ENCODE measurements at places on chromosomes 5 and 9. TPM values are rescaled to one million over a fixed set of nuclear protein-coding genes. Genes with fewer than 3 reads are reported as not detected.

Gene RARS1
- 88.5 TPM for total RNA-seq

Gene DOLK
- total RNA-seq, result 18.2 TPM

Gene F12
- 1.4 TPM for total RNA-seq

Gene NPR3
- 73.3 TPM for total RNA-seq

Gene PCDHB12
- 8.4 TPM for total RNA-seq

Gene CCDC171
- total RNA-seq, result 6.5 TPM

Gene SLC45A2
- 0.15 TPM for total RNA-seq

Gene CDC20B
- not detected for total RNA-seq

Gene CCDC187
- total RNA-seq, result 0.05 TPM

Gene DNAJC21
- 36.8 TPM for total RNA-seq

- no peak for DNase-seq
These were observed 285.3 kb downstream of the ZNF608 start for GRCh38 chr5:124461157-124461556.

DNA sequence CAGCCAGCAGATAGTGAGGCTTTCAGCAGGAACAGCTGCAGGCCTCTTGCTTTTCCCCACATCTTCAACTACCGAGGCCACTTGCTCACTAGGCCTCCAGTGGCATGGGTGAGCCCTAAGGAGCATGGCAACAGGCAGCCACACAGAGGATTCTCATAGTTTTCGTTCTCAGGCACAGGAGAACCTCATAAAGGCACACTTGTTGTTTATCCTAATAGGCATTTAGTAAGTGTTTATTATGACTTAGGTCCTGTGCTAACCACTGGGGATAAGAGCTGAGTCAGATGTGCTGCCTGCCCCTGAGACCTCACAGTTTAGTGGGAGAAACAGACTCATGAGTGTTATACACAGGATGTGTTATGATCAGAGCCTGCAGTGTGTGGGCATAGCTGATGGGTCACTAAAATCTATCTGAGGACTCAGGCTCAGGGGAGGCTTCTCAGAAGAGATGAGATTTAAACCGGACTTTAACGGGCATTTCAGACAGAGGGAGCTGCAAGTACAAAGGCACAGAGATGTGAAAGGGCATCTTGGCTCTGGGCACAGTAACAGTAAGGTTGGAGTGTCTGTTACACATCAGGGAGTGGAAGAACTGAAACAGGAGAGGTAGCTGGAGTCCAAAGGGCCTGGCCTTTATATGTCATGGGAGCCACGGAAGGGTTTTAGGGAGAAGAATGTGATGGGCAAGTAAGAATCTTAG lies 21.0 kb upstream of the HEMGN start:
- DNase-seq, result no peak

DNA sequence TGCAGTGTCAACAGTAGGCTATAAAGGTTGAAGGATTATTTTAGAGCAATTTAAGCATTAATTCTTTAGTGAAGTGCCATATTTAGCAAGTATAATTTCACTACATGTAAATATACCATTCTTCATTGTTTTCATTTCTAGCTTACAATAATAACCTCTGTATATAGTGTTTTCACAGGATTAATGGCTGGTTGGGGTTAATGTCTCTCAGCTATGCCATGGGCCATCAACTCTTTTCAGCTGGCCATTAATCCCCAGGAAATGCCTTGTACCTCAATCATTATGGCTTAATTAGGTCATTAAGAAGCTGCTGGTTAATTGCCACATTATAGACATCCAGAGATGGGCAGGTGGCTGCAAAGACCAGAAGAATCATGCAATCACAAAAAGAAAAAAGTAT lies 715.1 kb downstream of the MAT2B start:
- no peak for DNase-seq

GRCh38 chr9:21729648-21730047 lies 72.8 kb upstream of the MTAP start:
- DNase-seq, result no peak

DNA sequence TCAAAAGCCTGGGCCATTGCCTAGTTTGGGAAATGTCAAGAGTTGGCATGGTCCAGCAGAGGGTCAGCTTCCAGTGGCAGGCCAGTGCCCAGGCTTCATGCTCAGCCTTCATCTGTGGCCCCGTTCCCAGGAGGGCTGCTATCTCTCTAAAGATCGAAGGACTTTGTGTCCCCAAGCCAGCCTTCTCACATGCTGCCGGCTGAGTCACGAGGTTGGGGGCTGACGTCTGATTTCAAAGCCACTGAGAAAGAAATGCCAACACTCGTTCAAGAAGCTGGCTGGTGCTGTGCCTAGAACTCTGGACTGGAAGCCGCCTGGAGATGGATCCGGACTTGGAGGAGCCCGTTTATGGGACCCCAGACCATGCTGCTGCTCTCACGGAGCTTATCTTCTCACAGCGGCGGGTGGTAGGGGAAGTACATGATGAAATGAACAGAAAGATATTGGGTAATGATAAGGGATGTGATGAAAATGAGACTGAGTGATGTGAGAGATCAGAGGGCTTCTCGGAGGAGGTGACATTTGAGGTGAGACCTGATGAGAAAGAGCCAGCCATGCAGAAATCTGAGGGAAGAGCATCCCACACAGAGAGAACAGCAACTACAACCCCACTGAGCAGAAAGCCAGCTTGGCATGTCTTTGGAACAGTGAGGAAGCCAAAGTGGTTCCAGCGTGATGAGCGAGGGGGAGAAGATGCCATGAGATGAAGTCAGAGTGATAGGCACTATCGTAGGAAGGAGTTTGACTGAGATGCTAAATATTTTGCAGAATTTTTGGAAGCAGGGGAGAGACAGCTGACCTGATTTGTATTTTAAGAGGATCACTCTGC lies 54.9 kb upstream of the BOD1 start:
- DNase-seq, result no peak

GRCh38 chr5:173507171-173507570 lies 109.3 kb downstream of the BOD1 start:
- DNase-seq, result no peak

- DNase-seq, result no peak
These were observed 53.2 kb downstream of the MSX2 start for GRCh38 chr5:174777583-174777982.

- DNase-seq, result no peak
These were observed 194.9 kb downstream of the DCP2 start for GRCh38 chr5:113171520-113171919.

DNA sequence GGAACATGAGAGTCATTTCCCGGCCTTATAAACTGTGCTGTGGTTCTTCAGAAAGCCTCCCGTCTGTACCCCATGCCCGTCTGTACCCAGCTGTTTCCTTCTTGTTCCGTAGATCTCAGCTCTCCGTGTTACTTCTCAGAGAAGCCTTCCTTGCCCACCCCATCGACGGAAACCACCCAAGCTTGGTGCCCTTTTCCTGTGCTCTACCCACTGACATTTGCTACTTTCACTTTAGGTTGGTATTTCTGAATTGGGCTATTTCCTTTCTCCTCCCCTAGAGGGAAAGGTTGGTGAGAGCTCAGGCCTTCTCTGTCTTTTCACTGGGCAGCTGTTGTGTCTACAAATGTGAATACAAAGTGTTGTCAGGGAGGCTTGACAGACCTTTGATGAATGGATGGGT lies 764.5 kb upstream of the ADAMTS16 start:
- DNase-seq, result no peak

GRCh38 chr5:150618588-150619281 lies 21.7 kb upstream of the SYNPO start:
- DNase-seq, result no peak

DNA sequence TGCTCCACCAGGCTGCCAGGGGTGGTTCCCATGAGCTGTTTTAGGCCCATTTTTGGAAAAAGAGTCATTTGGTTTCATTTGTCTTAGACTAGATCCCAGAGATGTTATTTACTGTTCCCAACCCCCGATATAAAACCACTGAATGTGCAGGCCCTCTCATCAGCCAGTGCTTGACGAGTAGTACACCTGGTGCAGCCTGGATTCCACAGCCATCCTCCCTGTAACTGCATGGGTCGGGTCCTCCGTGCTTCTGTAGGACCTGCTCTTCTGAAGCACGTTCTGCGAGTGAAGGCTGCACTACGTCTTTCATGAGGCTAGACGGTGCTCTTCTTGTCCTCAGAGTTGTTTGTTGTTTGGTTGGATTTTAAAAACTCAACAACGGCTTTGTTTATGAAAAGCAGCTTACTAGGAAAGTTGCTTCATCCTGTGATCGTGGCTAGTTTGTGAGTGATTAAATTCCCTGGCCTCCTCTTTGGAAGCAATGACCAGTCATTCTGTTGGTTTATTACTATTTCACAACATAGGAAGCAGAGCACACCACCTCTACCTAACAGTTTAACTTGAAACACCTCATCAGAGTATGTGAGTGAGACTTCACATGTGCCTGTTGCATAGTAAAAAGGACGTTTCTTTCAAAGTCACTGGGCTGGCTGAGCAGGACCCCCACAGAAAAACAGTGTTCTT lies 135.2 kb downstream of the AOPEP start:
- DNase-seq, result no peak

DNA sequence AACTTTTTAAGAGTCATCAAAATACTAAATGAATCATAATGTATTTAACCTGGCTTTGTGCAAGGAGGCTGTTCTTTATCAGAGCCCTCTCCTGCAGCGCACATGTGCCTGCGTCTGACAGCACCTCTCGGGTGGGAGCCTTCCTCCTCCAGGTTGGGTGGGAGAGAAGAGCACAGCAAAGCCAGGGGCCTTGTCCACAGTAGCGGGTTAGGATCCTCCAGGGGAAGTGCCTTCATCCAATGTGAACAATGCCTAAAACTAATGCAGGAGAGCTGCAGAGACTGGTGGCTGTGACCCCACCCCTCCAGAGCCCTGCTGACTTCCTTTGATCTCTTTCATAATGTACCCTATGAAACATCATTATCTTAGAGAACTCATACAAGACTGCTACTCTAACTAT lies 10.2 kb downstream of the UBE2QL1 start:
- DNase-seq, result no peak

- DNase-seq, result no peak
These were observed 2.7 kb upstream of the NSMF start for GRCh38 chr9:137461663-137462395.

GRCh38 chr9:134710901-134711300 lies 69.3 kb downstream of the COL5A1 start:
- DNase-seq, result no peak

- no peak for DNase-seq
These were observed 285.0 kb downstream of the EFNA5 start for GRCh38 chr5:107385708-107386107.

DNA sequence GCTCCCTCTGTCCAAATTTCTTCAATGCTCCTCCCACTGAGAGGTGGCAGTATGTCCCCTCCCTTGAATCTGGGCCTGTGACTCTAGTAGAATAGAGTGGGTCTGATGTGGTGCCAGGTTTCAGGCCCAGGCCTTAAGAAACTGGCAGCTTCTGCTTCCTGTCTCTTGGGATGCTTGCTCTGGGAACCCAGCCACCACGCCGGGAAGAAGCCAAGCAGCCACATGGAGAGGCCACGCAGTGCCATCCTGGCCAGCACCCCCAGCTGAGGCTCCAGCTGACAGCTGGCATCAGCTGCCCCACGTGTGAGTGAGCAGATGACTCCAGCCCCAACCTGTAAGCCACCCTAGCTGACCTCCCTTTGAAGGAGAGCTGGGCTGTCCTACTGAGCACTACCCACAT lies 7.3 kb upstream of the TSPAN17 start:
- no peak for DNase-seq

GRCh38 chr9:122930541-122931225 lies 629 bp downstream of the ZBTB26 start:
- DNase-seq, result no peak

DNA sequence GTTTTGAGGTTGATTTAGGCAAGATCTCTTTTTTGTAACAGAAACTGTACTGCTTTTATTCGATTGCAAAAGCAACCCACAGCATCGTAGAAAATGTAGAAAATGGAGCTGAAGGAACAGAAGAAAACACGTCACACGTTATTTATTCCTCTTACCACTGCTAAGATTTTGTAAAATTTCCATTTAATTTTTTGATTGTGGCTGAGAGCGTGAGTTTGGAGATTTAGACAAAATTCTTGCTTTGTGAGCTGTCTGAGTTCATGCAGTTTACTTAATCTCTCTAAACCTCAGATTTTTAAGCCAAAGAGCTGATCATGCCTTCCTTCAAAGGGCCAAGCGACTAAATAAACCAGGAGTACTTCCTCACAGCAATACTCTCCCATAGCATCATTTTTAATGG lies 24.8 kb downstream of the DPYSL3 start:
- no peak for DNase-seq

- no peak for DNase-seq
These were observed 25.9 kb upstream of the PIK3R1 start for GRCh38 chr5:68189613-68190012.

DNA sequence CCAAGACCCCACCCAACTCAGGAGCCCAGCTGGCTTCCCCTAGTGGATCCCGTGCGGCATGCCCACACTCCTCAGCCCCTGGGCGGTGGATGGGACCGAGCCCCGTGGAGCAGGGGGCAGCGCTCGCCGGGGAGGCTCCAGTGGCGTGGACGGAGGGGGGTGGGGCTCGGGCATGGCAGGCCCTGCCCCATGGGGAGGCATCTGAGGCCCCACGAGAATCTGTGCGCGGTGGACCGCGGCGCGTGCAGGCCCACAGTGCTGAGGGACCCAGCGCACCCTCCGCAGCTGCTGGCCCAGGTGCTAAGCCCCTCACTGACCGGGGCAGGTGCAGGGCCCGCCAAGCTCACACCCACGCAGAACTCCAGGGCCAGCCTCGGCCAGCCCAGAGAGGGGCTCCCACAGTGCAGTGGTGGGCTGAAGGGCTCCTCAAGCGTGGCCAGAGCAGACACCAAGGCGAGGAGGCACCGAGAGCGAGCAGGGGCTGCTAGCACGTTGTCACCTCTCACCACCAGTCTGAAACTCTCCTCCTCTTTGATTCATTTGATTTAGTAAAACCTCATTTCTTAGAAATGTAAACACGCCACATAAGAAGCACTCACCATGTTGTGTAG lies 25.6 kb downstream of the RNF130 start:
- no peak for DNase-seq

GRCh38 chr5:181221105-181221791 lies 1.8 kb upstream of the TRIM41 start:
- no peak for DNase-seq

GRCh38 chr5:83741571-83741970 lies 20.9 kb upstream of the HAPLN1 start:
- no peak for DNase-seq

DNA sequence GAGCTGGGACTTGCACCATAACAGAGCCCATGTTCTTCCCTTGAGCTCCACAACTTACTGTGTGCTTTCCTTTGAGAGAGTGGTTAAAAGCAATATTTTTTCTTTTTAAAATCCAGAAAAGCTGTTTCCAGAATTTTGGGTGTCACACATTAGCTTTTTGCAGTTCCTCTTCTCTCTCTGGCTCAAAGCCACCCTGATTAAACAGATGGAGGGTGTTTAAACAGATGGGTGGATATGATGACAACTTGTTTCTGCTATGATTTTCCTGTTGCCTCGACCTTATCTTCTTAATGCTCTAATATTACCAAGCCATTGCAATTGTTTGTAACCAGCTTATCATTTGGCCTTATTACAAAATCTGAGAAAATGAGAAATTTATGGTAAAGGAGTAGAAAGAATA lies 22.9 kb upstream of the CFAP95 start:
- DNase-seq, result no peak

DNA sequence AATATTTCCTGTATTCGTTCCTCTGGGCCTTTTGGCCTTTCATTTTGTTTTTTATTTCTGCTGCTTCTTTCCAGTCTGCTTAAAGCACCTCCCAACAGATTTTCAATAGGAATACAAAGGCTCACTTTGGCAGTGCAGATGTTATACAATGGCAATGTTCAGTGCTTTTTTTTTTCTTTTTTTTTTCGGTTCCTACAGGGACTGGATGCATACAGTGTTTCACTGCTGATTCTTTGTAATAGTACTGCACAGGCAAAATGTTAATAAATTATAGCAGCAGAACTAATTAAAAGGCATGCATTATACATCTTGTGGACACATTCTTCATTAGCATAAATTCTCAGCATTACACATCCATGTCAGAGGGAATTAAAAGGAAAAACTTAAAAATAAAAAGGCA lies 356.6 kb upstream of the C9orf72 start:
- no peak for DNase-seq

Measured in endothelial cell (in vitro differentiated cells).